ENCODE measurements at places on chromosomes 1 and 21.

- DNase-seq: no peak
Measured at GRCh38 chr1:18569251-18569650, 61.4 kb upstream of the PAX7 start.

DNA sequence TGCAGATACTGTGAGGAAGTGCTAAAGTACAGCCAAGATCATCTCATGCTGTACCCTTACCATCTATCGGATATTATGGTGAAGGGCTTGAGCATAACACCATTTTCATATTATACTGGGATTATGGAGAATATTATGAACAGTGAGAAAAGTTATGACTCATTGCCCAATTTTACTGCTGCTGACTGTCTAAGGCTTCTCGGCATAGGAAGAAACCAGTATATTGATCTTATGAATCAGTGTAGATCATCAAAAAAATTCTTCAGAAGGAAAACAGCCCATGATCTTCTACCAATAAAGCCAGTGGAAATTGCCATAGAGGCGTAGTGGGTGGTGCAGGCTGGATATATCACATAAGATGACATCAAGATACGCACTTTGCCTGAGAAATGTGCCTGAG, 47.7 kb downstream of the PPIAL4G start:
- DNase-seq: no peak

DNA sequence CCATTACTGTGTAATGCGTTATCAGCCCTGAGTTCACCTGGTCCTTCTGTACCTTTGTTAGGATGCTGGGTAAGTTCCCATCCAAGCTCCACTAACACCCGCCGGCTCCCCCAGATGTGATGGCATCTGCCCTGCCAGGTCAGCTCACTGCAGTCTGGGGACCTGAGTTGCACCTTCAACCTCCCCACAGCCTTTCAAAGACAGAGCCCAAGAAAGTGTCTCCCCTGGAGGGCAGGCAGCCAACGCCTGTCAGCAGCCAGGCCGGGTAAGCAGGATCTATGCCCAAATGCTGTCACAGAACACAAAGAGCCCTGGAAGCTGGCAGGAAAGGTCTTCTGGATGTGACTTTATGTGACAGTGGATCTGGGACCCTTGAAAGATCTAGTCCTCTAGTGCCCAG, 13.7 kb downstream of the MRAP start:
- no peak for DNase-seq

- DNase-seq: no peak
Measured at GRCh38 chr1:3248155-3249141, 179.4 kb downstream of the PRDM16 start.

Measured in activated CD4-positive, alpha-beta T cell treated with anti-CD3 and anti-CD28 coated beads, Interleukin-2, Interleukin-6, amounts not matched to agents 100 ng/mL and 50 ng/mL, durations not matched to agents 16 hours and 8 hours (primary cell).